Activated T-cell treated with anti-CD3 and anti-CD28 coated beads for 1 hour (primary cell): ENCODE measurements at places on chromosomes 16 and 17.
A peak's percentile ranks its signal among the peaks of the same experiment; 100 is the strongest.

DNA sequence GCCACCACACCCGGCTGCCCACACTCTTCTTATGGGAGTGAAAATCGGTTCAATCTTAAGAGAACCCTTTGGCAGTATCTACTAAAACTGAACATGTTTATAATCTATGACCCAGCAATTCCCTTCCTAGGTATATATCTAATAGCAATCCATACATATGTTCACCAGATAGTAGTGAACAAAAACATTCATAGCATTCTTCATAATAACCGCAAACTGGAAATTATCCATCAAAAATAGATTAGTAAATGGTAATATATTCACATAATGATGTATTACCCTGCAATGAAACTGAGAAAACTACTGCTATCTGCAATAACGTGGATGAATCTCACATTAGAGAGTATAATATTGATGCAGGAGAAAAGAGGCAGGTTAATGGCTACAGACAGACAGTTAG lies 23.1 kb downstream of the COPRS start:
- no peak for DNase-seq

DNA sequence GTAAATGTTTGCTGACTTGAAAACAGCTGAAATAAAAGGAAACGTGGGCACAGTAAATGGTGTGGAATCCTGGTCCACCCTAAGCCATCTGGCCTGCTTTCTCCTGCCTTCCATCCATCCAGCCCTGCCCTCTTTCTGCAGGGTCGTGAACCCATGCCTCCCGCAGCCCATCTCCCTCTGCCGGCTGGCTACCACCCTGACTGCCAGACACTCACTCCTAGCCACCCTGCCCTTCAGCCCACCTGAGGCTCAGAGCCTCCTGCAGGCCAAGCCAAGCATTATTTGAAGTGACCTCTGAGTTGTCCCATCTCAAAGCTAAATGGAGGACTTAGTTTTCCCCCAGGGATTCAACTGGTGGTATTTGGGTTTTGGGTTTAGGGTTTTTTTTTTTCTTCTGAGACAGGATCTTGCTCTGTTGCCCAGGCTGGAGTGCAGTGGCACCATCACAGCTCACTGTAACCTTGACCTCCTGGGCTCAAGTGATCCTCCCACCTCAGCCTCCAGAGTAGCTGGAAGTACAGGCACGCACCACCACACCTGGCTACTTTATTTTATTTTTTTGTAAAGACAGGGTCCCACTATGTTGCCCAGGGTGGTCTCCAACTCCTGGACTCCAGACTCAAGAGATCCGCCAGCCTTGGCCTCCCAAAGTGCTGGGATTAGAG lies 8.4 kb downstream of the ZDHHC1 start:
- DNase-seq: no peak

GRCh38 chr17:41322094-41322902 lies 6.8 kb upstream of the KRTAP17-1 start:
- DNase-seq: no peak

DNA sequence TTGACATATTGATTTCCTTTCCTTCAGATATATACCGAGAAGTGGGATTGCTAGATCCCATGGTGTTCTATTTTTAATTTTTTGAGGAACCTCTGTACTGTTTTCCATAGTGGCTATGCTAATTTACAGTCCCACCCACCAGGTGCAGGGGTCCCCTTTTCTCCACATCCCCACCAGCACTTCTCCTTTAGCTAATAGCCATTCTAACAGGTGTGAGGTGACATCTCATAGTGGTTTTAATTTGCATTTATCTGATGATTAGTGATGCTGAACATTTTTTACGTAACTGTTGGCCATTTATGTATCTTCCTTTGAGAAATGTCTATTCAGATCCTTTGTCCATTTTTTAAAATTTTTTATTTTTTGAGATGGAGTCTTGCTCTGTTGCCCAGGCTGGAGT lies 93.9 kb downstream of the SDR42E1 start:
- DNase-seq: no peak

DNA sequence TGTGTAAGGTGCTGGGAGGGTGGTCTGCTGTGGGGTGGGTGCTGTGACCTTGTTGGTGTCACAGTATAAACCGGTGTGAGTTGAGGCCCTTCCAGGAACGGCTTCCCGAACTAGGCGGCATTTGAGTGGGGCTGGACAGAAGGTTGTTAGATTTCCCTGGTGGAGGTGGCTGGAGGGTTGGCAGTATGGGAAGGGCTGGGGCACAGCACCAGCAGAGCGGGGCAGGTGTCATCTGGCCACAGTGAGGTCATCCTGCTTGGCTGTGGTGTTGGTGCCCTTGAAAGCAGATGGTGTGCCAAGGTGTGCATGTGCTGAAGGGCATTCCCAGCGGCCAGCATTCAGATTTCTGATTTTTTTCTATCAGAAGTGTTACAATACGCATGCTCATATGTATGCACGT lies 28.1 kb downstream of the BANP start:
- DNase-seq: no peak

DNA sequence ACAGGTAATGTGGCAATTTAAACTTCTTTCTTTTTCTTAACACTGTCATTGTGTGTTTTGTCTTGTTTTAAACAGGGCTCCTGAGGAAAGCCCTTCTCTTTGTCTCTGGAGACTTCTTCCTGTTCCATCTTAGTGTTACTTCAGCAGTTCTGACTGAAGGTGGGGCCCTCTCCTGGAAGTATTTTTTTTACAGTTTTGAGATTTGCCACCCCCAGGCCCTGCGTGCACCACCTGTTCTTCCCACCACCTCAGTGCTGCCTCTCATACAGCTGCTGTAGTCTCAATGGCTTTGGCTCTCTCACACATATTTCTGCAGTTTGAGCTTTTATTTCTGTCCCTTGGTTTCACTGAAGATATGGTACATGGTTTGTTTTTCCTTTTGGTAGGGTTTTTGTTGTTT lies 52.5 kb upstream of the ALDH3A1 start:
- no peak for DNase-seq

DNA sequence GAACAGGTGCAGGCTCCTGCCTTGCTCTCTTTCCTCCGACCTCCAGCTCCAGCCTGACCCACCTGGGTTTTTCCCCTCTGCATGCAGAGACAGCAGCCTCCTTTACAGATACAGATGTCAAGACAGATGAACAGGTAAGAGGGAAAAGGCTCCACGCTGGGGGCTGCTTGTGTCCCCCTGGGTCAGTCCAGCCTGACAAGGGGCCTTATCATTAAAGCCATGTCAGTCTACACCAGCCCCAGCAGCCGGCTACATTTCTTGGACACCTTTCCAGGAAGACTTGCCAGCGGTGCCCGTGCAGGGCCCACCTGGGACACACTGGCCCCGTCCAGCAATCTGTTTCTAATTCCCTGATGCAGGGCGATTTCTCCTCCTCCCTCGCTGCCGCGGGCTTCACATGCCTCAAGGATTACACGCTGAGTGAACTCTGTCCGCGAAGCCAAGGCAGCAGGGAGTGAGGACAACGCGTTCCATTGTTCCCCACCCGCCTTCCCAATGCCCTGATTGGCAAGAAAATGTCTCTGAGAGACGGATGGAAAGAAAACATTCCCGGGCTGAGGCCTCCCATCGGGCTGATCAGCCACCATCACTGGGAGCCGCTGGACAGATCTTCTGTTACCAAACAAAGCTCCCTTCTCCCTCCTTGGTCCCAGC lies 184.7 kb downstream of the C16orf95 start:
- no peak for DNase-seq

GRCh38 chr17:290121-290521 lies 62.5 kb downstream of the RPH3AL start:
- DNase-seq: no peak

DNA sequence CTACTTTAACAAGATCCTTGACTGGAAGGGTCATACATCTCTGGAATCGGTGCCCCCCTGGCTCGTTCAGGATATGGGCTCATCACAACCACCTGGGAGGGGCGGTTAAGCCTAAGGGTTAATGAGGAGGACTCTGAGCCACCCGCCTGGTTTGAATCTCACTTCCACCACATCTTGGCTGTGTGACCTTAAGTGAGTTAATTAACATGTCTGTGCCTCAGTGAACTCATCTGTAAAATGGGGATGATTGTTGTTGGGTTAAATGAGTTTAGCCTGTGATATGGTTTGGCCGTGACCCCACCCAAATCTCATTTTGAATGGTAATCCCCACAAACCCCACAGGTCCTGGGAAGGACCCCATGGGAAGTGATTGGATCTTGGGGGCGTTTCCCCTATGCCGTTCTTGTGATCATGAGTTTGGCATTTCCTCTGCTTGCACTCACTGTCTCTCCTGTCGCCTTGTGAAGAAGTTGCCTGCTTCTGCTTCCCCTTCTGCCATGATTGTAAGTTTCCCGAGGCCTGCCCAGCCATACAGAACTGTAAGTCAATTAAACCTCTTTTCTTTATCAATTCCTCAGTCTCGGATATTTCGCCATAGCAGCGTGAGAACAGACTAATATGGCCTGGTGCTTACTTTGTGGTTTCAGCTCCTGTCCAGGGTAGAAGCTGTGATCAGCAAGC lies 214.0 kb upstream of the CIBAR2 start:
- no peak for DNase-seq

GRCh38 chr17:3827124-3827773 lies 18.8 kb downstream of the NCBP3 start:
- DNase-seq: peak; percentile 68

- no peak for DNase-seq
Measured at GRCh38 chr16:31260136-31260931, 559 bp downstream of the ITGAM start.

DNA sequence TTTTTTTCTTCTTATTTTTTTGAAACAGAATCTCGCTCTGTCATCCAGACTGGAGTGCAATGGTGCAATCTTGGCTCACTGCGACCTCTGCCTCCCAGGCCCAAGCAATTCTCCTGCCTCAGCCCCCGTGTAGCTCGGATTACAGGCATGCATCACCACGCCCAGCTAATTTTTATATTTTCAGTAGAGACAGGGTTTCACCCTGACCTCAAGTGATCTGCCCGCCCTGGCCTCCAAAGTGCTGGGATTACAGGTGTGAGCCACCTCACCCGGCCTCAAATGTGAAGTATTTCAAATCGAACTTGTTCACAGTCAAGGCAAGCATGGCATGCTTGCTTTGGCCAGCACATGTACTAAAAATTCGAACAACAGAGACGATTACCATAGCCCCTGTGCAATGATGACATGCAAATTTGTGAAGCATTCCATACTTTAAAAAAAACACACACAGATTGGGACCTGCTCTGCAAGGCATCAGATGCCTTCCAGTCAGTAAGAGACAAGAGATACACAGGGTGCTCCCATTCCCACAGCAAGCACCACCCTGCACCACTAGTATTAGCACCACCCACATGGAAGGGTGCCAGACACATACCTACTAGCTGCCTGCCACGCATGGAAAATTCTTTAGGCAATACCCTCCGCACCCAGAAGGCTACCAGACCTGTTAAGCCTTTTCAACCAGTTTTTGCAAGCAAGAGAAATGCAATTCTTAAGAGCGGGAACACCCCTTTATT lies 47.2 kb downstream of the ANKRD11 start:
- no peak for DNase-seq

- DNase-seq: no peak
Measured at GRCh38 chr16:12826559-12826958, 22.9 kb upstream of the CPPED1 start.

- DNase-seq: no peak
Measured at GRCh38 chr16:4937782-4938682, 1.1 kb upstream of the PPL start.

DNA sequence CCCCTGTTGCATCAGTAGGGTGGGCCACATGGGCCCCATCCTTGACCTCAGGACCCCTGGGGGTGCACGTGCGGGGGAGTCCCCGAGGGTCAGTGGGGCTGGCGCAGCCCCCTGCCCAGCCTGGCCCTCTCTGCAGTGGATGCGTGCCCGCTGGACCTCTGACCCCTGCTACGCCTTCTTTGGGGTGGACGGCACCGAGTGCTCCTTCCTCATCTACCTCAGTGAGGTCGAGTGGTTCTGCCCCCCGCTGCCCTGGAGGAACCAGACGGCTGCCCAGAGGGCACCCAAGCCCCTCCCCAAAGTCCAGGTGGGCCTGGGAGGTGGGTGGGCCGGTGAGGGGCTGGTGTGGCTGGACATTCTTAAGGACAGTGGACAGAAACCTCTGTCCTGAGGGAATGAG lies 35.9 kb downstream of the MGAT5B start:
- DNase-seq: no peak

GRCh38 chr16:75064403-75065148 lies 52.0 kb downstream of the LDHD start:
- DNase-seq: no peak

DNA sequence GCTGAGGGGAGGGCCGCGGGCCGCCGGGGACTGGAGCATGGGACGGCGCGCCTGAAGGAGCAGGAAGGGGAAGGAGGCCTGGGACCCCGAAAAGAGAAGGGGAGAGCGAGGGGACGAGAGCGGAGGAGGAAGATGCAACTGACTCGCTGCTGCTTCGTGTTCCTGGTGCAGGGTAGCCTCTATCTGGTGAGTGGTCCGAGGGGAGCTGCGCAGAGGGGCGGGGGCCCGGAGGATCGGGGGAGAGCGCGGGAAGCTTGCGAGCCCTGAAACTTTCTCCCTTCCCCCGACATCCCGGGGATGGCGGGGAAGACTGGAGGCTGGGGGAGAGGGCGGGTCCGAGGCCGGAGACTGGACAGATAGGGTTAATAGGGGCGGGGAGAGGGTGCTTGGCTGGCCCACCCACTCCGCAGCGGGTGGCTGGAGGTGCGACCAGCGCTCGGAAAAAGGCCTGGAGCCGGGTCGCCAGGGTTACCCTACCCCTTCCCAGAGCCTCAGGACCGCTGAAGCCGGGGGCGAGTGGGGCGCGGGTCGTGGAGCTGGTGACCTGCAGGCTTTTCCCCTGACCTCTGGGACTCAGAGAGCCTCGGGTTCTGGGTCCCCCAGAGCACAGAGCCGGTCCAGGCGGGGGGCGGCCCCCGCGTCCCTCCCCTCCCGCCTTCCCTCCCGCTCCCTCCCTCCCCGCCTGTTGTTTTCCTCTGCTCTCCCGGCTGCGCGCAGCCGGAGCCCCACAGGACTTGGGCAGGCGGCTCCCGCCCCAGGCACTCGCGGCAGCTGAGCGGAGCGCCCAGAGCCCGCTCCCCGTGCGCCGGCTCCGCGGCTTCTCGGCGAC lies 631 bp downstream of the NXPH3 start:
- no peak for DNase-seq

DNA sequence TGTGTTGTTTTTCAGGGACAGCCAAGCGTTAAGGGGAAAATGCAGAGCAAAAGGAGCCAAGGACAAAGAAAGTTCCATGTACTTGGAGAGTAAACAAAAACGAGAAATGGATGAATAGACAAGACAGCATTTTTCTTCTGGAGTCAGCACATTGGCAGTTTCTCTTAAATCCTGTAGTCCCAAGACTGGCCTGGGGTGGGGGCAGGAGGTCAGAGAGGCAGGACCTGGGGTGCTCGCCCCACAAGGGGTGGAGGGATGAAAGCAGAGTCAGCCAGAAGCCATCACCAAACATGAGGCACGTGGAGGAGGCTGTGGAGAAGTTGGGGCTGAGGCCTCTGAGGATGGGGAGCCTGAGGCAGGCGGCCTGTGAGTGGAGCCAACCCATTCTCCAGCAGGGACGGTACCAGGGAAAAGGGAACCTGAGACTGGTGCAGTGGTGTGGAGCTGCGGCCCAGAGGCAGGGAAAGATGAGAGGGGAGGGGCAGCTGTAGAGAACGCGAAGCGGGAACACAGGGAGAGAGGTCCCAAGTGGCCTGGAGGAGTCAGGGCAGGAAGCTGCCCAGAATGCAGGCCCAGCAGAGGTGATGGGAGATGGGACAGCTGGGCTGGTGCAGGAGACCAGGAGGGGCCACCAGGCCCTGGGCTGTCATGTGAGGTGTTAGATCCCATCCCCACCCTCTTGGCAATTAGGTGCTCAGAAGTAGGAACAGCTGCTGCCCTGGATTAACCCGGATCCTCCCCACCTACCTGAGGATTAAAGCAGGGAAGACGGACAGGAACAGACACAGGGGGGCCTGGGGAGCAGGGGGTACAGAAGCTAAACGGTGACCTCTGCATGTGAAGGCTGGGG lies 3.3 kb downstream of the TLCD3B start:
- DNase-seq: no peak
